ENCODE measurements at places on chromosomes 2 and 18. TPM values are rescaled to one million over a fixed set of nuclear protein-coding genes. Genes with fewer than 3 reads are reported as not detected.

Gene GDF7
- total RNA-seq: 0.36 TPM

Gene ASIC4
- total RNA-seq: not detected

Gene ABCG8
- total RNA-seq: not detected

Gene FOXI3
- total RNA-seq: not detected

Gene CRYGD
- not detected for total RNA-seq
